Stimulated activated CD8-positive, alpha-beta memory T cell treated with anti-CD3 and anti-CD28 coated beads, Interleukin-15, amount 100 ng/mL, for 48 hours (primary cell): ENCODE measurements at places on chromosomes 1 and 21.

- no peak for DNase-seq
Observed at GRCh38 chr1:33317946-33318345, 3.0 kb downstream of the A3GALT2 start.

GRCh38 chr1:1173793-1174415, at the start of gene TTLL10:
TSS of gene TTLL10 (plus strand) at chr1:1173880. CDS start at chr1:1179216, 5,336 bp downstream.
- no peak for DNase-seq

DNA sequence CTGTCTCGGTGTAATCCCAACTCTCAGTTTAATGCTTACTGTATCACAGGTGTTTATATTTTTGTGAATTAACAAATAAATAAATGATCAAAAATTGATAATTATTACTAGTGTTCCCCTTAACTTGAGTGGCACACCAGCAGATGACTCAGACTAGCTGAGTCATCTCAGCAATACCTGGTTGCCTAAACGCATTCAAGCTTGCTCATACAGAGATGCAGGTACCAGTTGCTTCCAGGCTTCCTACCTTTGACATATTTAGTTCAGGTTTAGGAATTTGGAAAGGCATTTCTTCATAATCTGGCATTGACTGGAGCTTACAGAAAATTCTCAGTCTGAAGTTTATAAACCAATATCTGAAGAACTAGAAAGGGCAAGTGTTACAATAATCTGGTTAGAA, 78.9 kb upstream of the LMO4 start:
- no peak for DNase-seq

DNA sequence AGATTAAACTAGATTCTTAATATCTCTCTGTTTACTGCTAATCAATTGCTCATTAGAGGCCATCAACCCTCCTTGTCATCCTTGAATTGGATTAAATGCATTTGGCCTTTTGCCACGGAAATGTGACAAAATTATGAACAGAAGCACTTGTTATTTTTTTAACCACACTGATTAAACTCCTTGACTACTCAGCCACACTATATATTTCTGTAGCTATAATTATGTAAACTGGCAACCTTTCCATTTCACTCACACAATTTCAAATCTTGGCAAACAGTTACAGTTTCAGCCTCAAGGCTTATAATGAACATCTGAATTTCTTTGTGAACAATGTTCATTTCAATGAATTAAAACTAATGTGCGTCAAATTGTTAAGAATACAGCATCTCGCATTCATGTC, 10.1 kb downstream of the ADAMTS5 start:
- no peak for DNase-seq

DNA sequence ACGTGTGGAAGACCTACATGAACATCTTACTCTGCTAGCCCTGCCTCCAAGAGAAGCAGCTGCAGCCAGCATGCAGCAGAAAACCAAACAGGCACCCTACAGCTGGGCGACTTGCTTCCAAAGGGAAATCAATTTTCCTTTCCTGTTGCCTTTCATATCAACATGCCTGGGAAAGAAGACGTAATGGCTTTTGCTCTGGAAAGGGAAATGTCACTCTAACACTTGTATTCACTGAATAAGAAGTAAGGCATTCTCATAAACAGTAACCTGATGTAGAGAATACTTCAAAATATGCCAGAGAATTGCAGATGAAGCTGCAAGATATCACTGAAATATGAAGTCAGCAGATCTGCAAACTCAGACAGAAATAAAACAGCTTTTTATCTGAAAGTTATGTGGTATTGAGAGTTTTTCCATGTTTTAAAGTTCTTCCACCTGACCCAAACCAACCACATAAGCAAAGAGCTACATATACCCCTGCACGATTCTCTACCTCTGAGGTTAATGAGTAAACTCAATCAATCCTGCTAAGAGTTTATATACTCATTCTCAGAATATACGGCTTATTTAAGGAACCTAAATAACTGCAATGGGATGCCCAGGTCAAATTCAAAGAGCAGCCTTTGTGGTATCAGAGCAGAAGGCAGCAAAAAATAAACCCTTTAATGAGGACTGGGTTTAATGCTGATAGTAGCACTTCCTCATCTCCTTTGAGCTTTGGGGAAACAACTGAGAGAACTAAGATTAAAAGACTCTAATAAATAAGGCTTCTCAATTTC, 150.9 kb downstream of the RERE start:
- no peak for DNase-seq

DNA sequence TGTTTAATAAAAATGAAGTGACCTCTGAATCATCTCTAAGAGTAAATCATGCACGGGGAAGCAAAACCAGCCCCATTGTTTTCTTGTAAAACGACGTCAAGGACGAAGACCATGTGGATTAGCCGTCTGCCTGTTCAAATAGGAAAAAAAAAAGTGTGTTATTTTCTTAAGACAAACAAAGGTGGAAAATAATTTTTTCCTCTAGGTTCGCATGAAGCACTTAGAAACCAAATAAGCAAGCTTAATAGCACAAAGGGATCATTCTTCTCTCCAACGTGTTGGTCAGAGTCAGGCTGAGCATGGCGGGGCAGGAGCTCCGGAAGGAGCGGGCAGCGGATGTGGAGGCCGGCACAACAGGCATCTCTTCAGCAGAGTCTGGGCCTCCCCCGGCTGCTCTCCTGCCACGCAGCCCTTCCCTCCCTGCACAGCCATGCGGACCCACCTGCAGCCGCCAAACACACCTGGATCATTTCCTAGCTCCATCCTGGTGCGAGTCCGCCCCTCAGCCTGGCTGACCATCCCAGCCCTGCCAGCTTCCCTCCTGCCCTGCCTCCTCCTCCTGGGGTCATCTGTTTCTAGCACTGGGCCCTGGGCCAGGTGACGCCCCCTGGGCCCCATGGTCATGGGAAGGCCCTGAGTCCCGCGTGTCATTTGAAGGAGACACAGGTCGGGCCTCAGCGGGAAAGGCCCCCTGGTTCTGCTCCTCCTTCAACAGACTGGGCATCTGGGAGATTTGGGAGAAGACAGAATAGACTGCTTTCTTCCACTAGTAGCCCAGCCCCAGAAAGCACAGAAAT, 40.2 kb downstream of the MX1 start:
- DNase-seq, result no peak

- no peak for DNase-seq
Observed at GRCh38 chr1:180542838-180543145, 16.0 kb upstream of the OVAAL start.

- no peak for DNase-seq
Observed at GRCh38 chr1:200665861-200666260, 3.8 kb downstream of the DDX59 start.

DNA sequence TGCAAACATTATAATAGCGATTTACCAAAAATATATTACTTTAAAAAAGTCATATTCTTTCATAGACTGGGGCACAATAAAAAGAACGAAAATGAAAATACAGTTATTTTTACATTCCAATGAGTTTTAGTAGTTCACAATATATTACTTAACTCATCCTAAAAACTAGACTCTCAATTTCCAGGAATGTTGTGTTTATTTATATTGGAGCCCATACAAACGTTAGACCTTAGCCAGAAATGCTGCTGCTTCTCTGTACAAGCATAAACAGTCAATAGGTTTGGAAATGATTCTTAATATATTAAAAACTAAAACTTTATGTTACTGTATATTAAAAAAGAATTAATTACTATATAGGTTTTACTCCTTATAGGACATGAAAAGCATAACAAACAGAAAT, 302.3 kb downstream of the BRINP3 start:
- no peak for DNase-seq

DNA sequence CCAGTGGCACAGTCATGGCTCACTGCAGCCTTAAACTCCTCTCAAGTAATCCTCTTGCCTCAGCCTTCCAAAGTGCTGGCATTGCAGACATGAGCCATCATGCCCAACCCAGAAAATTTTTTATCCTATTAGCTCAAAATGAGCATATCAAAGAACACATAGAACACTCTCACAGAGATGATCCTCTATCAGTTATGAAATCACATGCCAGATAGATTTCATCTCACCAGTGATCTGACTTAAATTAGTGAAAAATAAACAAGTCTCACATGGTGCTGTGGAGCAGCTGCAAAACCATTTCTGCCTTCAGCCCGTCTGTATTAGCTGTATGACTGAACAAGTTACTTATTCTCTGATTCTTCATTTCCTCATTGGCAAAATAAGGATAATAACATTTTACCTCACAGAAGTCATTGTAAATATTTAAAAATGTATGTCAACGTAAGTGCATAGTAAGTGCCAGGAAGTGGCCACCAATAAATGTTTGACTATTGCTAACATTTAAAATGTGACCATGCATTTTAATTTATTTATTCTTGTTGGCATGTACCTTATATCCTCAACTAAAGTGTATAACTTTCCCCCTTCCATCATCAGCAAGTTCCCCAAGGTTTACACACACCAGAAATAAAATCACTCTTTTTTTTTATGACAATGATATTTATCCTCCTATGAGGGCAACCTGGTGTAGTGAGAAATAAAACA, 29.0 kb upstream of the SLC19A2 start:
- no peak for DNase-seq

- DNase-seq, result no peak
Observed at GRCh38 chr1:169044296-169044695, 62.2 kb upstream of the ATP1B1 start.

- DNase-seq, result no peak
Observed at GRCh38 chr1:194194724-194195123, 1008.3 kb upstream of the B3GALT2 start.

- no peak for DNase-seq
Observed at GRCh38 chr1:35560256-35561225, 2.9 kb downstream of the NCDN start.

- no peak for DNase-seq
Observed at GRCh38 chr1:206939841-206940587, 6.3 kb downstream of the PIGR start.

GRCh38 chr1:84505493-84506001, 639 bp upstream of the SPATA1 start:
- no peak for DNase-seq

DNA sequence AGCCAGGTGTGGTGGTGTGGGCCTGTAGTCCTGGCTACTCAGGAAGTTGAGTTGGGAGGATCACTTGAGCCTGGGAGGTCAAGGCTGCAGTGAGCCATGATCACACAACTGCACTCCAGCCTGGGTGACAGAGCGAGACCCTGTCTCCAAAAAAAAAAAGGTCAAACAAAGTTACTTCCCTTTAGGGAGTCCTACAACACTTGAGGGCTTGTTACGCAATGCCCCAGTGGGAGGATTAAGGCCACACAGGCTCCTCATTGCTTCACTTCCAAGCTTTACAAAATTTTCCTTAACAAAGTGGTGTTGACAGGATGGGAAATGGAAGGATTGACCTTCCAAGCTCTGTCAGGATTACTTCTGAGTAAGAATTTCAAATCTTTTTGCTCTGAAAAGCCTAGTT, 6.2 kb upstream of the EXTL1 start:
- DNase-seq, result no peak

GRCh38 chr1:58361134-58361533, 185.4 kb downstream of the OMA1 start:
- DNase-seq, result no peak

GRCh38 chr1:10208537-10208936, 1.8 kb upstream of the KIF1B start:
- no peak for DNase-seq

DNA sequence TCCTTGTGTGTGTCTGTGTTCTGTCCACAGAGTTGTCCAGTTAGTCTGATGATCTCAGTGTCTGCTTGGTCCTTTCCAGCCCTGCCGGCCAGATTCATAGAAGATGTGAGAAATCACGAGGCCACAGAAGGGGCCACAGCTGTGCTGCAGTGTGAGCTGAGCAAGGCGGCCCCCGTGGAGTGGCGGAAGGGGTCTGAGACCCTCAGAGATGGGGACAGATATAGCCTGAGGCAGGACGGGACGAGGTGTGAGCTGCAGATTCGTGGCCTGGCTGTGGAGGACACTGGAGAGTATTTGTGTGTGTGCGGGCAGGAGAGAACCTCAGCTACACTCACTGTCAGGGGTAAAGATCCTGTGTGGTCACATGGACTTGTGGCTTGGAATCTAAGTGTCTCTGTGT, 95.8 kb downstream of the OBSCN start:
- no peak for DNase-seq

- no peak for DNase-seq
Observed at GRCh38 chr1:38326135-38326534, 279.5 kb upstream of the POU3F1 start.

DNA sequence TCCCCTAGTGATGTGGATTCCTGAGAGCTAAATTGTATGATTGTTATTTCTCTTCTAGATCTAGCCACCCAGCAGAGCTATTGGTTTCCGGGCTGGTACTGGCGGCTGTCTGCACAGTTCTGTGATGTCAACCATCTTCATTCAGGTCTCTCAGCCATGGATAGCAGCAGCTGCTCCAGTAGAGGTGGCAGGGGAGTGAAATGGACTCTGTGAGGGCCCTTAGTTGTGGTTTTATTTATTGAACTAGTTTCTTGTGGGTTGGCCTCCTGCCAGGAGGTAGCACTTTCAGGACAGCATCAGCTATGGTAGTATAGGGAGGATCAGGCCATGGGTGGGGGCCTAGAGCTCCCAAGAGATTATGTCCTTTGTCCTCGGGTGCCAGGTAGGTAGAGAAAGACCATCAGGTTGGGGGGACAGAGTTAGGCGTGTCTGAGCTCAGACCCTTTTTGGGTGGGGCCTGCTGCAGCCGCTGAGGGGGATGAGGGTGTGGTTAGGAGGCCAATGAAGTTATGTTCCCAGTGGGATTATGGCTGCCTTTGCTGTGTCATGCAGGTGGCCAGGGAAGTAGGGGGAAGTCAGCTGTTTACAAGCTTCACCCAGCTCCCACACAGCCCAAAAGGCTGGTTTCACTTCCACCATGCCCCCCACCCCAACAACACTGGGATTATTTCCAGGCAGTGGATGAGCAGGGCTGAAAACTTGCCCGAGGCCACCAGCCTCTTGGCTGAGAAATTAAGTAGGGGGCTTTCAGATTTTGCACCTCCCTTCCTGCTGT, 55.1 kb upstream of the RGS4 start:
- no peak for DNase-seq

DNA sequence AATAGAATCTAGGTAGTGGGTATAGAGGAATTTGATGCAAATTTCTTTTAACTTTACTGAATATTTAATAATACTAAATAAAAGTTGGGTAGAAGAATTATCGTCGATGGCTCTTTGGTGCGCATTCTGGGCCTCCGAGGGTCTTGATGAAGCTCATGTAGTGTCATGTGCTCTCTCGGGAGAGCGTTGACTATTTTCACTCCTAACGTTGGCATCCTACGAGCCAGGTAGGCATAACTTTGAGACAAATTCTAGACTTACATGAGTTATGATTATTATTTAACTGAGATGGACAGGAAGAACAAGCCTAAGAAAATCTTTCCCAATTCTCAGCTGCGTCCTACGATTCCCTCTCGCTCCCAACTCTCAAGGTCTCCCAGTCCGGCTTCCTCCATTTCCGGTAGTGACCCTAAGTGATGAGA, 550 bp upstream of the PCAT6 start:
- no peak for DNase-seq

GRCh38 chr1:203300441-203301330, 4.6 kb upstream of the BTG2 start:
- DNase-seq, result no peak

DNA sequence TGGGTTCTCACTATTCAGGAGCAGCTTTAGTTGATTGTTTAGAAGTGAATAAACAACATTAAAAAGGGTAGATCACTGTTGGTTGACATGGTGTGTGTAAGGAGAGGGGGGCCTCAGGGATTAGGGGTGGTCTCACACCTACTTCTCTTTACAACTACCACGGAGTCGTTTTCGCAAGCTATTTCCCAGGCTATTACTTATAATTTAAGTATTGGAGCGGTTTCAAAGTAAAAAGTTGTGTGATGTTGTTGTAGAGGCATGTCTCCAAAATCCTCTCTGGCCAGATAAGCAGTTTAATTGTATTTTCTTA, 1.3 kb downstream of the GPSM2 start:
- DNase-seq, result no peak
